Effector memory CD8-positive, alpha-beta T cell (primary cell): ENCODE measurements at places on chromosomes 2 and 18.

GRCh38 chr2:98269274-98269673, 77.0 kb upstream of the CNGA3 start:
- no peak for DNase-seq

DNA sequence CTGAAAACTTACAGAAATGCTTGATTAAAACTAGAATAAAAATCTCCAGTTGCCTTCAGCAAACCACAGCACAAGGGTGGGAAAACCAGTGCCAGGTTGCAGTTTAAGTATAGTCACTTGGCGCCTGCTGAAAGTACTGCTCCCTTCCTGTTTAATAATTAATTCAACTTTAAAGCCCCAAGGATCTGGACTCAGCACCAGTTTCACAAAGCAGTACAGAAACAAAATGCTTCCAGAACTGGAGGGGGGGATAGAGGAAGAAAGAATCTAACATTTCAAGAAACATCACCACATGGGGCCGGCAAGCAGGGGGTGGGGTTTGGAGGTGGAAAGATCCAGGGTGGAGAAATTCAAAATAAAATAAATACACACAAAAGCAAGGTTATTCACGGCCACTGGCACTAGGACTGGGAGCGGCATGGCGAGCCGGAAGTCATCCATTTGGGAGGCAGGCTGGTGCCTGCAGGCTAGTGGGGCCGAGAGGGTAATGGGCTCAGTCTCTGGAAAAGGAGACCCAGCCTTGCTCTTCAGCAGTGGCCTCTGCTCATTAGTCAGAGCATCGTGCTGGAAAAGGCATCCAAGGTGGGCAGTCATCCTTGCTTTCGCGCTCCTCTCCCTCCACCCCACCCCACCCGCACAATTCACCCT, 85.8 kb downstream of the POU3F3 start:
- no peak for DNase-seq

- no peak for DNase-seq
These were observed 487.2 kb upstream of the RAB12 start for GRCh38 chr18:8121942-8122480.

- DNase-seq = no peak
These were observed 51.8 kb downstream of the LDLRAD4 start for GRCh38 chr18:13270279-13270855.

DNA sequence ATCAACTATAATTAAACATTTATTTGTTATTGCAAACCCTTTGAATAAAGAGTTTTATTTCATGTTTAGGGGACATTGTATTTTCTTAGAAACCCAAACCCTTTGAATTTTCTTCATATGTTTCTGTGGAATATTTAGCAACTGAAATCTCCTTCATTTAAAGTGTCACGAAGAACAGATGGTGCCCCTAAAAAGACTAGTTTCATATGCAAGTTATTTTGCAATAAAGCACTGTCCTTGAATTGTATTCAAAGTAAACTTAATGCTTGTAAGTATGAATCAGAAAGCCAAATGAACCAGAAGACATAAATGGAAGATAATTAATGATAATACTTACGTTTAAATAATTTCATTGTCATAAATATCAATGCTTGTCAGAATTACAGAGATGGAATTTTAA, 151.9 kb upstream of the CWC22 start:
- no peak for DNase-seq

DNA sequence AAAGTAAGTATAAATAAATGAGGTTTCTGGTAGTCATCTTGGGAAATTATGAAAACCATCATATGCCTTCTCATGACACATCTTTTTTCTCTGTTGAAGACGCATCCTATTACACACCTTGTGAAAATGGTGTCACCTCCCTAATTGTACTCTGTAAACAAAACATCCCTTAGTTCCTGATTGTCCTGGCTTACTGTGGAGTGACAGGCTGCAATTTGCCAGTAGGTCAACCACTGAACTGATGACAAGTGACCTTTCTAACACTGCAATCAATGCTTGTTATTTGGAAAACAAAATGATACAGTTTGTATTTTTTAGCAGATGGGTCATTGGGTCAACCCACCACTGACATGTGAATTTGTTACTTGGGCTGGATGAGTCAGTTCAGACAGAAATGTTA, 219.5 kb downstream of the PTPRM start:
- DNase-seq = no peak

GRCh38 chr18:71114550-71115210, 825.8 kb downstream of the SOCS6 start:
- DNase-seq = no peak

GRCh38 chr2:97761192-97761591, 47.8 kb downstream of the ZAP70 start:
- DNase-seq = peak; percentile 54

DNA sequence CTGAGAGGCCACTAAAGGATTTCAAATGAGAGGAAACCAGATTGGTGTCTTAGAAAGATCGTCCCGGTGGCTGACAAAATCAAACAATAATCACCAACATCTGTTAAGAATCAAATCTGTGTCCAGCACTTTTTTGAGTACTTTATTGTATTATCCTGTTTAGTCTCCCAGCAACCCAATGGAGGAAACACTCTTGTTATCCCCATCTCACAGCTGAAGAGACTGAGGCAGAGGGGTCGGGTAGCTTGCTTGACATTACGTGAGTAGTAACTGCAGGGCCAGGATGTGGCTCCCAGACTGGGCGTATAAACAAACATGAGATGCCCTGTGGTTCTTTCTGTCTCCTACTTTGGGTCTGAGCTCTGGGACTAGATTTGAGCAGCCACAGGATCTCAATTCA, 76.0 kb downstream of the KLHL29 start:
- no peak for DNase-seq

DNA sequence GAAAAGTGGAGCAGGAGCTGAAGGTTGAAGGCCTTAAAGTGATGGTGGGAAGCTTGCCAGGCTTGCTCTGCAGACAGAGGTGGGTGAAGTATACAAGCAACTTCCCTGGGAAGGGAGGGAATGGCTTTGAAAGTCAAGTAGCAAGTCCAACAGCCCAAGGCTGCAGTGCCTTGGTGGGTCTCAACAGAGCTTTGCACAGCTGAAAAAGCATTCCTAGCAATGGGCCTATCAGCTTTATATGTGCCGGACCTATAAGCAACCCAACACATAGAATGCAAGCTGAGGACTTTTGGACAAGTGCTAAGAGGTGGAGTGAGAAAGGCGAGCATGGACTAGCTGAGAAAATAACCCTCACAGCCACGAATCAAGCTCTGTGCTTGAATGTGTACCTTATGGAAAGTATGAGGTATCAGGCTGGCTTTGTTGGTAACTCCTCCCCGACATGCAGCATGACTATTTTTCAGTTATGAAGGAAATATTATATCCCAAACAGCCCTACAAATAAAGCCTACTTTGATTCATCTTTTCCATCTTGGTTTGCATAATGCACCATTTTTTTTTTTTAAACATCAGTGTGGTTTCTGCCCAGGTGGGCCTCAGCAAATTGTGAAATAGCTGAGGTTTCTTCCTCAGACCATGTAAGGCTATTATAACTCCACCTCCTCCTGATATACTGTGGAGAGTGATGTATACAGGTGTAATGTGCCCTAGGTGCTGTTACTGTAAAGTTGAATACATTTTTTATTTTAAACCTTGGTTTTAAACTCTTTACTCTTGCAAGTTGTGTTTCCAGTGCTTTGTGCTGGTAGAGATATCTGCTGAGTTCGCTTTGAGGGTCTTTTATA, 241.4 kb upstream of the CXCR4 start:
- DNase-seq = no peak

DNA sequence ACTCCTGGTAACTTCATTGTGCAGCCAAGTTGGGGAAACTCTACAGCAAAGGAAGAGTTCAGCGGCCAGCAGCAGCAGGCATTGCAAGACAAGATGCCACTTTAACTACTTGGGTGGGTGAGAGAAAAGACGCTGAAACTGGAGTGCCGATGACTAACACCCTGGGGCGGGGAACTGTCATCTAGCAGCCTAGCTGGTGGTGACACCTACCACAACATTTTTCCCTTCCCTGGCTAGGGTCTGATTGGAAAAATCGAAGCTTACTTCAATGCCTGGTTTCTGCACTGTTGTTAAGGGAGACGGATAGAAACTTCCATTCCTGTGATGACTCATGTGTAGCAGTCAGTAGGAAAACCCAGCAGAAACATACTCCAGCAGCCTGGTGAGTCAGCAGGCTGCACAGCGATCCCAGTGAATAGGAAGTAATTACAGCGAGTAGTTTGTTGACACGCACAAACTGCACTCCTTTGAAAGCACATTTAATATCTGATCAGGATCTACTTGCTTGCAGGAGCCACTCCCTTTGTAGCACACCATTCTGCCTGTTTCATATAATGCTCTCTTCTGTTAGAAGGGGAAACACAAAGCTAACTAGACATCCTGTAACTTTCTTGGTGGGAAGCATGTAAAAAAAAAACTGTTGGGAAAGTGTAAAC, 62.1 kb upstream of the MAPRE2 start:
- peak; percentile 23 for DNase-seq

DNA sequence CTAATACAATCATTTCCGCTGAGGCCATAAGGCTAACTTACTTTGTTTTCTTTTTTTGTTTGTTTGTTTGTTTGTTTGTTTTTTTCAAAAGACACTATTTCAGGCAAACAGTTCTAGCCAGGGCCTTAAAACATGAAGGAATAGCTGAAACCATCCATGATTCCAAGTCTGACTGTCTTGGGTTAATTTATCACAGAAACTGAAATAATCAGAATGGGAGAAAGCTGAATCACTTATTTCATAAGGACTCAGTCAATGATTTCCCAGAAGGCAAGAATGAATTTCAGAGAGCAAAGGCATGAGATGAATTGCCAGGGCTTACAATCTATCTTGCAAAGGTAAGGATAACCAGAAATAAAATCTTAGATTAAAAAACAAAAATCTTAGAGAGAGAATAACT, 1315.1 kb downstream of the SUCLG1 start:
- DNase-seq = no peak

DNA sequence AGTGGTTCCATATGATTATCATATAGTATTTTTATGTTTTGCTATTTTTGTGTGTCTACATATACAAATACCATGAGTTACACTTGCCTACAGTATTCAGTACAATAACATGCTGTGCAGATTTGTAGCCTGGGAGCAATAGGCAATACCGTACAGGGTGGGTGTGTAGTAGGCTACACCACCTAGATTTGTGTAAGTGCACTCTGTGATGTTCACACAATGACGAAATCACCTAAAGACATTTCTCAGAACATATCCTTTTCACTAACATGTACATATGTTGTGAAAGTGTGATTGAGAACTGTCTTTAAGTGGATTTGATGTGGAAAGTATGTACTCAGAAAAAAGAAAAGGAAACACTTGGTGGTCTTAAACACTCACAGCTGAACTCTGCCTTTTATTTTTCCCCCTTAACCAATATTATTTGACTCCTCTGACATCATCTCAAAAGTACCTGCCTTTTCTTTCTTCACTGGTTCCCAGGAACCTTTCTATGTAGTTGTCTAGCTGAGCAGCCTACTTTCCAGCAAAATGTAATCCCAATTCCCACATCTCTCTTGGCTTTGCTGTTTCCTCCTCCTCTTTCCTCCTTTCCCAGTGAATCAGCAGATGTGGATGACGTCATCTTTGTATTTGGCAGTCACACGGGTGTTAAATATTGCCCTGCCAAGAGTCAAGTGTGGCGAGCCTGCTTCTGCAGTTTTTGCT, 47.7 kb downstream of the OSBPL6 start:
- no peak for DNase-seq

DNA sequence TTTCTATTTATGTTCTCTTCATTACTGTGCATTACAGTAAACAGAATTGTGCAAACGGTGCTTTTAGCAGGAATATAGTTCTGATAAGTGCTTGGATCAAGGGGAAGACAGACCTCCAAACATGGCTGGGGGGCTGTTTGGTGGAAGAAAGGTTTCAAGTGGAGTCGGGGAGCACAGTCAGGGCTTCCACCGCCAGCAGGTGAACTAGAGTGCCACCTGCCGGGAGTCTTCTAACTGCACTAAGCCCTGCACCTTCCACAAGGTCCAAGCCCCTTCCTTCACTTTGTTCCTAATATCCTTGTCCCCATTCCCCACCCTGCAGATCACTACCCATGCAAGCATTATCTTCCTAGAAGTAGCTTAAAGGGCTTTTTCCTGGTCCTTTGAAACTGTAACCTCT, 11.1 kb downstream of the ONECUT2 start:
- no peak for DNase-seq

DNA sequence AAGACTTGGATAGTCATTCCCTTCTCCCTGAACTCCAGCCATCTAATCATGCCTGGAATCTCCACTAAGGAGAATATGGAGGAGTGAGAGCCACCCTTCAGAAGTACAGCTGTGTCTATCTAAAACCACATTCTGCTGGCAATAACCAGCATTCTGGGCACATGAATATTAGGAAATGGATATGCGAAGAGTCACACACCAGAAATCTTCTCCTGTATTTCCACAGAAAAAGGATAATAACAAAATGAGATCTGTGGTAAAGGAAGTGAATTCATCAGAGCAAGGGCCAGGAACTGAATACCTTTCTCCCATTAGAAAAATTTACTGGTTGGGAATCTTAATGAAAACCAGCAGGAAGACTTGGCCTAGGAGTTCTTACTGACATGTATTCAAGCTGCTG, 218.8 kb downstream of the SCG2 start:
- DNase-seq = no peak
